ENCODE measurements at places on chromosomes 3 and 15. TPM values are rescaled to one million over a fixed set of nuclear protein-coding genes. Genes with fewer than 3 reads are reported as not detected.

DNA sequence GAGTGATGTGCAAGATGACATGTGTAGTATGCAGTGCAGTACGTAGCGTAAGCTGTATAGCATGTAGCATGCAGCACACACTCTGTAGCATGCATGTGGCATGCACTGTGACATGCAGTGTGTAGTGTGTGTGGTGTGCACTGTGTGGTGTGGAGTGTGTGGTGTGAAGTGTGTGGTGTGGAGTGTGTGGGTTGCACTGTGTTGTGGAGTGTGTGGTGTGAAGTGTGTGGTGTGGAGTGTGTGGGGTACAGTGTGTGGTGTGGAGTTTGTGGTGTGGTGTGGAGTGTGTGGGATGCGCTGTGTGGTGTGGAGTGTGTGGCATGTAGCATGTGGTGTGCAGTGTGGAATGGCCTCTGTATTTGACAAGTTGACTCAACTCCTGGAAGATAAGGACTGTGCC lies 39.2 kb downstream of the ROPN1B start:
- DNase-seq, result no peak

GRCh38 chr3:110246796-110247376 lies 824.7 kb upstream of the NECTIN3 start:
- no peak for DNase-seq

DNA sequence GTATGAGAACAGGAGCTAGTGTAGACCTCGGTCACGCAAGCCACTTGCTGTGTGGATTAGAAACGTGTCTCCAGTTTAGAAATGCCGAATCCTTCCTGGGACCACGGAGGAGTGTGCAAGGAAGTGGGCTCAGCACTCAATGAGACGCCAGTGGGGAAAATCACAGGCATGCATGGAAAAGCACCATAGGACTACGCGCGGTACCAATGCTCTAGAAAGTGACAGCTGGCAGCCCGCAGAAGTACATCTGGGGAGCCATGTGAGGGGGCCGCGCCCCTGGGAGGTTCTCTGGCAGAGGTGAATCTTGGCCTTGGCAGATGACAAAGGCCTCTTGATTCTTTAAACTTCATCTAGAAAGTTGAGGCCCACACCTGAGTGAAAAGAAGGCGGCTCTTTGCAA lies 99.3 kb downstream of the LRRK1 start:
- no peak for DNase-seq

DNA sequence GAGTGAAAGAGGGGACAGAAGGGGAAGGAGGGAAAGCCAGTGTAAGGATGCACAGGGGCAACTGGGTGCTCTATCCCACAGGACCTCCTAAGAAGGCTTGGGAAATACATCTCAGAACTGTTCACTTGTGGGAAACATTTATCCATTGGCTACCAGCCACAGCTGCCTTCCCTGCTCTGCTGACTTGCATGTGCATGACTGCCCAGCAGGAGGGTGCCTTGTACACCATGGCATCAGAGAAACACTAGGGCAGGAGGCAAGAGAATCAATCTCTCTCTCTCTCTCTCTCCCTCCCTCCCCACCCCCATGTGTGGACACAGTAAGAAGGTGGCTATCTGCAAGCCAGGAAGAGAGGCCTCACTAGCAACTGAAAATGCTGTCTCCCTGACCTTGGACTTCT lies 62.9 kb upstream of the ZBTB38 start:
- DNase-seq, result no peak

DNA sequence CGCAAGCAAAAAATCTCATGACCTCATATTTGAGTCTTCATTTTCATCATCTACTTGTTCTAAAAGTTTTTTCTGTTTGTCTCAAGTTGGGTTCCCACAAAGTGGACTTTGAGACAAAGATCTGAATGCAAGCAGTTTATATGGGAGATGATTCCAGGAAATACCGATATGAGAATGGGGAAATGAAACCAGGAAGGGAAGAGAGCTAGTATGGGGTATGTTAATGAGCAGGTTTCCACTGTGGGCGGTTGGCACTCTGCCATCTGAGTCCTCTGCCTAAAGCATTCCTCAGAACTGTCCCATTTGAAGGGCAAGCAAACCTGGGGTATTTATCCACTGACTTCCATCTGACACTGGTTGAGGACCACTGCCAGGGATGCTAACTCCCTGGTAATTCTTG lies 8.8 kb downstream of the ADPRH start:
- DNase-seq, result no peak

DNA sequence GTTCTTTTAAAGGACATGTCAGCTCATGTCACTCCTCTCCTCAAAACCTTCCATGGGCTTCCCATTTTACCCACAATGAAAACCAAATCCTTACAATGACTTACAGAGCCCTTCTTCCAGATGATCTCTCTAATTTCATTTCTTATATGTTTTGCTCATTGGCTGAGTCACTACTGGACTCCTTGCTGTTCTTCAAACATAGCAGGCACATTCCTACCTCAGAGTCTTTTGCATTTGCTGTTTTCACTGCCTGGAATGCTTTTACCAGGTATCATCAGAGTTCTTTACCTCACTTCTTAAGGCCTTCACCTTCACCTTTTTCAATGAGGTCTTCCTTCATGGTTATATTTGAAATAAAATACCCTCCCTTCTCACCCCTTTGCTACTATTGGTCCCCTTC lies 57.3 kb downstream of the NECTIN3 start:
- DNase-seq, result no peak

- no peak for DNase-seq
Observed at GRCh38 chr3:157436583-157437291, at the start of gene PTX3. Gene PTX3 (plus strand): TSS chr3:157436850. CDS start chr3:157436934, 84 bp downstream.

DNA sequence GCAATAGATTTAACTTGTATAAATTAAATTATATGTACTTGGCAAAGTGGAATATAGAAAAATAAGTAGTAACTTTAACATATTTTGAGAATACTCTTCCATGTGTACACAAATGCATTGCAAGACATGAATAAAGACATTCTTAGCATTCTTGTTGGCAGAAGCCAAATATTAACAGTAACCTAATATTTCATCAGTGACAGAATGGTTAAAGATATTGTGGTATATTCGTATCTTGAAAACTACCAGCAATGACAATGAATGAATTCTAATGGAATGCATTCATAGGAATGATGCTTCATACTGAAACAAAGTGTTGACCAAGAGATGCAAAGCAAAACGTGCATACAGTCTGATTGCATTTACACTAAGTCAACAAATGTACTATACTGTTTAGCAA lies 524.7 kb downstream of the GRM7 start:
- DNase-seq, result no peak

- DNase-seq, result no peak
Observed at GRCh38 chr3:148796799-148797198, 30.8 kb upstream of the CPB1 start.

GRCh38 chr3:74562558-74563269 lies 51.7 kb downstream of the CNTN3 start:
- no peak for DNase-seq

GRCh38 chr3:16427103-16427965 lies 86.2 kb downstream of the RFTN1 start:
- no peak for DNase-seq

DNA sequence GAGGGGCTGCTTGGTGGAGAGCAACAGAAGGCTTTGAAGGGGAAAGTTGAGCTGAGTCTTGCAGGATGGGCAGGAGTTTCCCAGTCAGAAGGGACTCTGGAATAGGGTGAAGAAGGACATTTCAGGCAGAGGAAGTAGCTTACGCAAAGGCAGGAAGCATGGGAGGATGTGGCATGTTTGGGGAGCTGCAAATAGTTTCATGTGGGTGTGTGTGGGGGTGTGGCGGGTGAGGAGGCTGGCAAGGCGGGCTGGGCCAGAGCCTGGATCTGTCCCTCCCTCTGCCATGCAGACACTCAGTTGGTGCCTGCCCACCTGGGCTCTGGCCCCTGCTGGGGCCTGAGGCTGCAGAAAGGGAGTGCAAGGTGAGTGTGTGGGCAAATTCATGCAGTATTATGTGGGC lies 10.4 kb downstream of the TEX264 start:
- peak; percentile 59 for DNase-seq

GRCh38 chr15:87743562-87743961 lies 513.0 kb downstream of the NTRK3 start:
- DNase-seq, result no peak

DNA sequence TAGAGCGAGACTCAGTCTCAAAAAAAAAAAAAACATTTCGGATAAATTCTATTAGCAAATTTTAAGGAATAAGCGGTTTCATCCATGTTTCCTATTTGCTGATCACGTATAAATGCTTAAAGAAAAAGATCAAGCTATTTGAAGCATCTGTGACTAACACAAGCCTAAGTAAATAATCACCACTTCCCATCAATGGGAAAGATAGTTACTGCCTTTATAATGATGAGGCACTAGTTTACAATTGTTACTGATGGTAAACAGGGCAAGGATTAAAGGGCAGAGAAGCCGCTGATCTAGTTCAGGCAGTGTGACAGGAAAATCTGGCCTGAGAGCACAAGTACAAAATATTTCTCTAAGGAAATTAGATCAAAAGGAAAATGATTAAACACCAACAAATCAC lies 13.7 kb downstream of the CLPX start:
- no peak for DNase-seq

DNA sequence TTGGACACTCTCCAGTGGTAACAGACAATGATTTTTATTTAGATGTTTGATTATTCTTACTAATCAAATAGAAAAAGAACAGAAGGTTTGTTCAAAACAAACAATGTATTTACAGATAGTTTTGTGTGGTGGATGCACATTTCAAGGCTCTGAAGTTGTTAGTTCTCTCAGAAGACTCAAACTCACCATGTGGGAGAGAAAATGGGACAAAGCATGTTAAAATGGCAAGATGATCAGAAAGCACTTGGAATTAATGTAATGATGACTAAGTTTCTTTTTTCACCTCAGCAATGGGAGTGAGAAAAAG lies 450.5 kb upstream of the KCNMB2 start:
- no peak for DNase-seq

DNA sequence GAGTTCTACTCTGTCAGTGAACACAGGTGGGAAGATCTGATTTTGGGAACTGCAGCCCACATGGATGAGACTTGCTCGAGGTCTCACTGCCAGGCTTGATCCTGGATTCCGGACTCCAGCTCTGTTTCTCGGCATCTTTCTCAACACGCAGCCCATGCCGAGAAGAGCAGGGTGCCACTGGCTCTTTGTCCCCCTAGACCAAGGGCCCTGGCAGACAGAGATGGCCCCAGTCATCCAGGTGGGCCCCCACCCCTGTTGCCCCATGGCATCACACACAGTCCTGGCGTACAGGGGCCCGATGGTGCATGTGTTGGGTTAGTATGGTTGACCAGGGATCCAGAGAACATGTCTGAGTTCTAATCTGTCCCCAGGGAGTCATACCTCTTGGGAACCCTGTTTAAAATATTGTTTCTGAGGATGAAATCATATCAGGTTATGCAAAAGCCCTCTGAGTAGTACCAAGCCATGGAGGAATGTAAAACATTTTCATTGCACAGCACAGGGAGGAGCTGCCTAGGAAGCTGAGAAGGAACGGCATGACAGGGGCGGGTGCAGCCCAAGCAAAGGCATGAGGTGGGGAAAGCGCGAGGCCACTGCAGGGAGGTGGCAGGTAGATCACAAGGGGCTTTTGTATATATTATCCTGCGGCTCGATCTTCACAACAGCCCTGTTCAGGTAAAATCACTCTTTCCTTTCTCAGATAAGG lies 320.6 kb downstream of the UACA start:
- DNase-seq, result no peak

DNA sequence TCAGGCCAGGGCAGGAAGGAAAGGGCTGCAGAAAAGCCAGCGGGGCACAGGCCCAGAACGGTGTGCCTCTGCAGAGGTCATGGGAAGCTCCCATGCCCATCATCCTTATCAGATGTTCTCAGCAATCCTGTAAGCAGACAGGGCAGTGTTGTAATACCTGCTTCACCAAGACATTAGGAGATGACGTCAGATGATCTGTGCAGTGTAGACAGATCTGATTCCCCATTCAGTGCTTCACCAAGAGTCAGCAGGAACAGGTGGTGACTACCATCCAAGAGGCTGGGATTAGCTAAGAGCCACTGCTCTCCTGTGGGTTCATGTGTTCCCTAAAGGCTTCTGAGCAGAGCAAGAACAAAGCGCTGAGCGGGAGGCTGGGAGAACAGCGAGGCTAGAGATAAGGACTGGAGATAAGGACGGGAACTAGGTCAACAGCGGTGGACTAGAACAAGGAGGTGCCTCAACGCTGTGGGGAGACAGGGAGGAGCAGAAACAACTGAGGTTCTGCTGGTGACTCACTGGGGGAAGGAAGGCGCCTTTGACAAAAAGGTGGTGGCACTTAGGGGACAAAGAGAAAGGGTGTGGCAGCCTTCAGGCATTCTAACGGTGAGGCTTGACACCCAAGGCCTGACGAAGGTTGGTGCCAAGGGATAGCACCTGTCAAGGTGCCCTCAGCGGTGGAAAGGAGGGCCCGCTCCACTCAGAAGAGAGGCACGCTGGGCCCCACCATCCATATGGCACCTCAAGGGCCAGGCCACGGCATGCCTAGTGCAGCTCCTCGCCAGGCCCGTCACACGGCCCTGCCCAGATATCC lies 28.4 kb downstream of the CCDC12 start:
- DNase-seq, result peak; percentile 59

DNA sequence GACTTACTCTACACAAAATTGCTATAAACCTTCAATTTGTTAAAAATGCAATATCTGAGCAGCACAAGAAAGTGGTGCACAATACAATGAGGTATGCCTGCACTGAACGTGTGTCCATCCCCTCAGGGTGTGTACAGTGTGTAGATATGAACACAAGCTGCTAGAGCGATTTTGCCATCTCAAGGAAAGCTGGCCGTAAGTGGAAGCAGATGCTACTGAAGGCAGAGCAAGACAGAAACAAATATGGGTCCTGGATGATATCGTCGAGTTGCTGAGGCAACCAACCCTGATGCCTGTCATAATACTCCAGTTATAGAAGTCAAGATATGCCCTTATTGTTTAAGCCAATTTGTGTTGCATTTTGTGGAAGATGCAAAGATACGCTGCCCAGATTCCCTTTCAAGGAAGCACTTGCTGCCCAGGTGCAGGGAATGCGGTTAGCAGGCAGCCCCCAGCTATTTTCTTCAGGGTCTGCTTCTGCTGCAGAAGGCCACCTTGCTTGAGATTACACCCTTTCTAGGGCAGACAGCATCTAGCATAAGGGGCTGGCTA lies 25.8 kb upstream of the EHHADH start:
- DNase-seq, result no peak

LARP6 gene
- total RNA-seq, result not detected

SLC9C1 gene
- total RNA-seq, result not detected

HTD2 gene
- total RNA-seq, result 8.9 TPM

SCAANT1 gene
- total RNA-seq, result not detected

GOLGA8G gene
- total RNA-seq, result not detected

SLC28A1 gene
- not detected for total RNA-seq

MAGI1 gene
- not detected for total RNA-seq

TMEM87A gene
- total RNA-seq, result 71.0 TPM

LRRC2 gene
- total RNA-seq, result 0.33 TPM

LYSMD2 gene
- total RNA-seq, result 20.0 TPM

Data from CD8-positive, alpha-beta T cell (primary cell).